Stimulated activated CD4-positive, alpha-beta T cell treated with anti-CD3 and anti-CD28 coated beads, Interleukin-15, amount 100 ng/mL, for 1 hour (primary cell): ENCODE measurements at places on chromosomes 3 and 15.

DNA sequence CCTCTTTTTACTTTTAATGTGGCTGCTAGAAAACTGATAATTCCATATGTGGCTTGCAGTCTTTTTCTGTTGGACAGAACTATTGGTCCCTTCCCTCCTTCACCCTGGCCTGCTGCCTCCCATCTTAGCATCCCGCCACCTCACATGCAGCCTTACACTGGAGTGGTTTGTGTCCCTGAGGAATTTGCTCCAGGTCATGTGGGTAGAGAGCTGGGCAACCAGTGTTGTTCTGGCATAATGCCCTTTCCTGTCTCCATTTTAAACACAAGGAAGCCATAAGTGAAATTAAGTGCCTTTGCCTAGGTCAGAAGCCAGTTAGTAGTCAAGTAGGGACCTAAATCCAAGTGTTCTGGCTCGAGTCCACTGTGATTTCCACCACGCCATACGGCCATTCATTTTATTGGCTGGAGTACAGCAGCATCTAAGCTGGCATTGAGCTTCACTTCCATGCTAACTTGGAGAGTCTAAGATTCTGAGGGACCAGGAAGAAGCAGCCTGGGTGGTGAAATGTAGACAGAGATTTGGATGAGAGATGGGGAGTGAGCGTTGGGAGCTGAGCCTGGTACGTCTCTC is 46.0 kb upstream of the PLXNA1 start:
- DNase-seq = no peak

- no peak for DNase-seq
These were observed 12.3 kb upstream of the CHD2 start for GRCh38 chr15:92887869-92888268.

GRCh38 chr3:177484206-177484605 is 286.9 kb upstream of the TBL1XR1 start:
- DNase-seq = no peak

- DNase-seq = no peak
These were observed 20.3 kb downstream of the SHOX2 start for GRCh38 chr3:158085931-158086330.

GRCh38 chr3:170614214-170614966 is 28.5 kb upstream of the SLC7A14 start:
- DNase-seq = no peak

- DNase-seq = no peak
These were observed 19.1 kb upstream of the VILL start for GRCh38 chr3:37971467-37971866.

DNA sequence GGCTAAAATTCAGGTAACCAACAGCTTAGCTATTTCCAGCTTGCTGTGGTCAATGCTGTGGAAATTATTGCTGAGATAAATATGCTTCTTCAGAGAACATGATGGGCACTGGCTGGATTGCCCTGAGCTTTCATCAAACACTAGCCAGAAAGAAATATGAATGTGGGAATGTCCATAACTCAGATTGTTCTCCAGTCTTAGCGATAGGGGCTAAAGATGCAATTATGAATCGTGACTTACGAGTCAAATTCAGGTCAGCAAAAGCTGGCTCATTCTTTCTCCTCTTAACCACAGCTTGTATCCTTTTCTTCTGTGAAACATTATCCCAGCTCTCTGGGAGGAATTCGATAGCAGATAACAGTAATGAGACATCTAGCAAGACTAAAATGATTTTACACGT is 307.6 kb downstream of the RYR3 start:
- DNase-seq = no peak

GRCh38 chr3:158936530-158937113 is 134.8 kb downstream of the MFSD1 start:
- no peak for DNase-seq

- DNase-seq = no peak
These were observed 37.3 kb upstream of the APH1B start for GRCh38 chr15:63240109-63240508.

- DNase-seq = no peak
These were observed 32.0 kb downstream of the GATM start for GRCh38 chr15:45346381-45346780.

GRCh38 chr3:17181413-17181907 is 296.7 kb downstream of the PLCL2 start:
- no peak for DNase-seq

DNA sequence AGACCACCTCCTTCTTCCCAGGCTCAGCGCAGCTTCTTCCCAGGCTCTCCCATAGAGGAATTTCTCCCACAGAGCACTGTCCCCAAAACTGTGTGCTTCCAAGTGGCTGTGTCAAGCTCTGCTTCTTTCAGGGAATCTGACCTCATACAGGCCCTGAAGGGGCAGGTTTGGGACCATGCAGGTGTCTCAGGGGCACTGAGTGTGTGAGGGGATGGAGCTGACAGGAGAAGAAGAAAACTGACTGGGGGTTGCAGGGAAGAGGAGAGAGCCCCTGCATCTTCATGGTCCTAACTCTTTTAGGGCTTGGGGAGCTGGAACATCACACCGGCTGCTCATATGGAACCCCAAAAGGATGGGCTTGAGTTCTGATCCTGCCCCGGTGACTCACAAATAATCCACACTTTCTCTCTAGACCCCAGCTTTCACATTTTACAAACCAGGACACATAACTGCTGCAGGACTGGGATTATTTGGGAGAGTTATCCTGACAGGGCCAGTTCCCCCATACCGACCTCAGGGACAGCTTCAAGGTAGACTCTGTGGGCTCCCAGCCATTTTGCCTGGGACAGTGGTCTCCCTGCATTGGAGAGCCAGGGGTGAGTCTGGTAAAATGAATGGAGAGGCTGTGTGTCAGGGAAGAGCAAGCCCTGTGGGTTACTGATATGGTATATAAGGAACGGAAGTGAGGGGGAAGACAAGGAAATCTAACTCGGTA is 316.1 kb downstream of the TLE3 start:
- DNase-seq = no peak

DNA sequence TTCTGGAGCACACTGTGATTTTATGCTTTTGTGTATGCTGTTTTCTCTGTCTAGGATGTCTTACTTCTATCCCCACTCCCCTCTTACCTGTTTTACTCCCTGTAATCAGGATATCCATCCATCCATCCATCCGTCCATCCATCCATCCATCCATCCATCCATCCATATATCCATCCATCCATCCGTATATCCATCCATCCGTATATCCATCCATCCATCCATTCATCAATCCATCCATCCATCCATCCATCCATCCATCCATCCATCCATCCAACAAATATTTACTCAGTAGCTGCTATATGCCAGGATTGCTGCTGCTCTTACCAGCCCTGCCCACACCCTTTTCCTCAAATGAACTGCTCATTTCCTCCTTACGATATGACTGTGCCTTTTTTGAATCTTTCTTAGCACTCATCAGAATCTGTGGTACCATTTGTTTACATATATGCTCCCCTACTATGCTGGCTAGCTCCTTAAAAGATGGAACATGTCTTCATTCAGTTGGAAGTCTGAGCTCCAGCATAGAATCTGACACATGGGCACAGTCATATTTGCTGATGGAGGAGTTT is 35.2 kb downstream of the USP13 start:
- no peak for DNase-seq

GRCh38 chr15:70701891-70702568 is 61.3 kb downstream of the UACA start:
- no peak for DNase-seq

GRCh38 chr15:69996321-69997160 is 101.2 kb downstream of the TLE3 start:
- DNase-seq = no peak

GRCh38 chr15:70079888-70080287 is 17.8 kb downstream of the TLE3 start:
- DNase-seq = no peak

DNA sequence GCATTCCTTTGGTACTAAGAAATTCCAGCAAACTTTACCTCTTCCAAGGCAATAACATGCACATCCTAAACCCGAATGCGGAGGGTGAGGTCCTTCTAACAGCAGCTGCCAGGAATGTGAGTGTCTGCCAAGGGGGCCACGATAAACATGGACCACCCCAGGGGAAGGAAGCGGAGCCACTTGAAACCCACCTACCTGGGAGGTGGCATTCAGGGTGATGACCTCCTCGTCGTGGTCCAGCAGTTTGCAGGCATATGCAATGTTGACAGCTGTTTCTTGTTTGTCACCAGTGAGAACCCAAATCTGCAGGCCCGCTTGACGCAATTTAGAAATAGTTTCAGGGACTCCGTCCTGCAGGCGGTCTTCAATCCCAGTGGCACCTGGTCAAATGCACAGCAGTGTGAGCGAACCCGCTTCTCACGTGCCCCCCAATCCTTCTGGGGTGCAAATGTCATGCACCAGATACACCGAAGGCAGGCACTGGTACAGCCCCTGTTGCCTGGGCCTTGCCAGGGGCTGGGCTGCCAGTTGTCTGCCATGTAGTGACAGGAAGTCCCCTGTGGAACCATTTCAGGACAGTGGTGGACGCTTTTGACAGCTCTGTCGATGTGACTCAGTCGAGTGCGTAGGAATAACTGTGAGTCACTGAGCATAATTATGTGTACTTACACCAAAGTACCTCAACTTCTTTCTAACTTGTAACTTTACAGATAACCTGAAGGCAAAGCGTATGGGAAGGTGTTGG is 161.2 kb downstream of the ATP10A start:
- no peak for DNase-seq

GRCh38 chr3:48151807-48152427 is 36.3 kb downstream of the CDC25A start:
- no peak for DNase-seq

DNA sequence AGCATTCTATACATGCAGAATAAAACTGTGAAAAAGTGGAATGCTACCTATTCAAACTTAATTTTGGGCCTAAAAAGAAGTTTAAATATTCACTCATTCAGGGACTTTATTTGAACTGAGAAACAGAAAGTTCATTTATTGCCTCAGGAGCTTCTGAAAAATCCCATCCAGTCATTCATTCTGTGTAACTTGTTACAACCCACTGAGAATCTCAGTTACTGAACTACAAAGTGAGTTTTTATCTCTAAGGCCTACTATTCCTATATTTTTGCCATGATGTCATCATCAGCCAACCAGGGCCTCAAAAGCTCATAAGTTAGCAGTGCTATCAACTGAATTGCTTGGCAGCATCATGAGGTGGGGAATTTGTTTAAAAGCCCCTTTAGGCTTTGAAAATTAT is 98.0 kb upstream of the BOC start:
- no peak for DNase-seq

- no peak for DNase-seq
These were observed 102.0 kb downstream of the SNRPN start for GRCh38 chr15:25056484-25057425.

DNA sequence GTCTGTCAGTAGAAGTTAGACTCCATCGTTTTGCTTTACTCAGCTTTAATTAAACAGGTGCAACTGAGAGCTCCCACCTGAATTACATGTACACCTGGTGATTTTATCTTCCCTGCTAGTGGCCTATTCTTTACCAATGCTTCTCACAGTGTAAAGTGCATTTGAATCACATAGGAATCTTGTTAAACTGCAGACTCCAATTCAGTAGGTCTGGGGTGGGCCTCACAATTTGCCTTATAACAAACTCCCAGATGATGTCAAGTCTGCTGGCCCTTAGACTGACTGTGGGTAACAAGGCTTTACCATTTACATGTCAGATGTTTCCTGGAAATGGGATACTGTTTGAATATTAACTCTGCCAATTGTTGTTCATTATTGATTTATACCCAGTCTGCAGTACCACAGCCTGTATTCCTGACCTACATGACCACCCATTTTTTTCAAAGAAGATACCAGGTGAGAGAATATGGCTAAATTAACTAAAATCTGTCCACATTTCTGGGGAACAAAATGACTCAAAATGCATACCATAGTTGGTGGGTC is 37.2 kb downstream of the CMSS1 start:
- no peak for DNase-seq

DNA sequence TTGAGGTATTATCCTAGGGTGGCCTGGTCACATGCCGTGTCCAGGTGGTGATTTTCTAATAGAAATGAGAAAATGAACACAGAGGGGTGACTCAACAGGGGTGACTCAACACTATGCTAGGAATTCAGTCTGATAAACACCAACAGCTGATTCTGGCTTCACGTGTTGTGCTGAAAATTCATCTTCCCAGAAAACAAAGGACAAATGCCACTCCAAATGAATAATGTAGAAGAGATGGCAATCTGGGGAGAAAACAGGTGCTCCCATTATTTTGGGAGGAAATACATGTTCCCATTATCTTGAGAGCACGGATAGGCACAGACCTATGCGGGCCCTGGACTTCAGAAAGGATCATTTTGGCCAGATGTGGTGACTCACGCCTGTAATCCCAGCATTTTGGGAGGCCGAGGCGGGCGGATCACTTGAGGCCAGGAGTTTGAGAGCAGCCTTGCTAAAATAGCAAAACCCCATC is 101.2 kb upstream of the MEX3B start:
- no peak for DNase-seq

- DNase-seq = no peak
These were observed 233.0 kb downstream of the EPHA3 start for GRCh38 chr3:89340408-89340807.

DNA sequence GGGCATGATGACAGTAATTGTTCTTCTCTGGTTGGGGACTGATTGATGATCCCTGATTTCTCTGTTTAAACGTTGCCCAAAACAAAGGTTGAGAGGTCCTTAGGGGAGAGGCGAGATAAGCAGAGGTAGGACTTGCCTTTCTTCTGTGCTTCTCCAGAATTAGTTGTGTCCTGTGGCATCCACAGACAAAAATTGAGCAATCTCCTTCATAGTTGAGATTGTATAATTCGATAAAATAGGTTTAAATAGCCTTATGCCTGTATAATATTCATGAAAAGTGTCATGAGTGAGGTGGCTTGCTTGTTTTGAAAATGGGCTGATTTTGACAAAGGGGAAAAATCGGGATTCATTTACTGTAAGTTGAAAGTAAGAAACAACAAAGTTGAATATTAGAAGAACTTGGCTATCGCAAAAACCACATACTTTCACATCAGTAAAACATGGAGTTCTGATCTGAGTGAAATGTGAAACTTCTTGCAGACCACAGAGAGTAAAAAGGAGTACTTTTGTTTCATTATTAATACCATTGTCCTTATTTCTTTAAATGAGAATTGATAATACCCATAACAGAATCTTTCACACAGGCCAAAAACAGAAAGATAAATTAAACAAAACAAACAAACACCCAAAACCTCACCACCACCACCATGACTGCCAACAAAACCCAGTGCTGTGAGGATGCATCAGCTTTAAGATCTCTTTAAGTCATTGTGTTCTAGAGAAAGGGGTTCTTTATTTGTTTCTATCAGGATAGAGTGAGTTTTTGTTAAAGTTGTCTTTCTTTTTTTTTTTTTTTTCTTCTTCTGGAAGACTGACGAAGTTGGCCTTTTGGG is 155.7 kb downstream of the LPP start:
- no peak for DNase-seq

DNA sequence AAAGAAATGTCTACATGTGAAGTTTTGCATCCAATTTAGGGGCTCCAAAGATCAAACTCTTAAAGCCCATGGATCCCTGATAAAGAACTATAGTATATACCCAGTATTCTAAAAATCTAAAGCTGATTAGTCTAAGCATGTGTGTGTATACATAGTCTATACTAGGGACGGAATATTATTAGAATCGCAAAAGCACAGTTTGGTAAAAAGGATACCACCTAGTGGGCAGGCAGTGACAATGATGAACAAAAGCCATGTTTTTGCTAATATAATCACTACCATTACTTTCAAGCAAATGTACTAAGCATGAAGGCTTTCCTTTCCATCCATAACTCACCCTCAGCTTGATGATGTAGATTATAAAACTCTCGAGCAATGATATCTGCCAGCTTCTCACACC is 16.5 kb downstream of the POLQ start:
- DNase-seq = no peak

- peak; percentile 15 for DNase-seq
These were observed 71.5 kb upstream of the PLXNA1 start for GRCh38 chr3:126911162-126912026.

- DNase-seq = no peak
These were observed 18.1 kb downstream of the CPA3 start for GRCh38 chr3:148883163-148883562.
